CD8-positive, alpha-beta memory T cell (primary cell): ENCODE measurements at places on chromosomes 4 and X.

DNA sequence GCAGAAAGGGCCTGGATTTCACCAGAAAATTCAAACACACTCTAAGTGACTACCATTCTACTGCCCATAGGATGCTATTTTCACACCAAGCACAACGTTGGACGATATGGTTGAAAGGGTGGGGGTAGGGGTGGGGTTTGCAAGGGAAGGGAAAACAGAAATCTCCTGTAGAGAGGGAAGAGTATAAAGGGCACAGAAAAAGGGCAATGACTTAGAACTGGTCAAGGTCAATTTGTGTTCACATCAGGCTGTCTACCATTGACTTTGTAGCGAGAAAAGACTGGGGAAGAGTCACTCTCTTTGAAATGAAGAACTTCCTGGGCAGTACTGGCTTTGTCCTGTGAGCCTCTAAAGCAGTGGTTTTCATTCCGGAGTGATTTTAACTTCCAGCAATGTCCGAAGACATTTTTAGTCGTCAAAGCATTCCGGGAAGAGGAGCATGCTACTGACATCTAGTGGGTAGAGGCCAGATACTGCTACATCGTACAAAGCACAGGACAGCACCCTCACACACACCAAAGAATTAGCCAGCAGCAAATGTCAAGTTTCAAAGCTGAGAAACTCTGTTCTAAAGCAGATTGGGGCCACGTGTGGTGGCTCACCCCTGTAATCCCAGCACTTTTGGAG is 48.4 kb upstream of the SLC7A3 start:
- no peak overlapping the region for H3K4me3 ChIP-seq
- no peak overlapping the region for H3K27ac ChIP-seq
- no peaks in the 10 kb centered on the region for H3K27me3 ChIP-seq
- DNase-seq: no peak
- no peaks in the 10 kb centered on the region for H3K4me1 ChIP-seq
- no peaks in the 10 kb centered on the region for H3K36me3 ChIP-seq

GRCh38 chr4:55173580-55173979 is 48.2 kb upstream of the KDR start:
- H3K36me3 ChIP-seq: no peaks in the 10 kb centered on the region
- no peak for DNase-seq
- no peaks in the 10 kb centered on the region for H3K27me3 ChIP-seq
- H3K4me1 ChIP-seq: no peaks in the 10 kb centered on the region
- no peak overlapping the region for H3K27ac ChIP-seq

- H3K4me1 ChIP-seq: peaks cover 8% of the 10 kb centered on the region
- no peaks in the 10 kb centered on the region for H3K36me3 ChIP-seq
- H3K27me3 ChIP-seq: no peaks in the 10 kb centered on the region
- H3K27ac ChIP-seq: no peak overlapping the region
- H3K4me3 ChIP-seq: no peak overlapping the region
Measured at GRCh38 chrX:80806557-80806956, 3.1 kb downstream of the BRWD3 start.

GRCh38 chr4:129064717-129065116 is 28.6 kb downstream of the SCLT1 start:
- H3K27me3 ChIP-seq: no peaks in the 10 kb centered on the region
- no peaks in the 10 kb centered on the region for H3K4me1 ChIP-seq
- peaks cover 8% of the 10 kb centered on the region for H3K36me3 ChIP-seq
- DNase-seq: no peak
- no peak overlapping the region for H3K27ac ChIP-seq
- no peak overlapping the region for H3K4me3 ChIP-seq

DNA sequence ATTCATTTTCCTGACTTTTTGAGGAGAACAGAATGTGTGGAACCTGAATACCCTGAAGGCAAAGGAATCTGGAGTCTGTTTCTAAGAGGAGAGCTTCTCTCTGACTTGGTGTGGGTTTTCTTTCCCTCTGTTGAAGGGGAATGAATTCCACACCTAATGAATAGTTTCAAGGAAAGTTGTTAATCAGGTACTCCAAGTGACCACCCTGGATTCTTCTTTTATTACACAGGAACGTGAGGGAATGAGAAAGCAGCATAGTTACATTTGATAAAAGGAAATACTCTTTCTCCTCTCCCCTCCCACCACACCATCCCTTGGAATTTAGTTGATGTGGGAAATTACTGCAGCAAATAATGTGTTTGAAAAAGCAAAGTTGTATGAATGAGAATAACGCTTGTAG is 29.7 kb downstream of the SLIT2 start:
- no peak overlapping the region for H3K27ac ChIP-seq
- no peaks in the 10 kb centered on the region for H3K4me1 ChIP-seq
- no peaks in the 10 kb centered on the region for H3K36me3 ChIP-seq
- no peak overlapping the region for H3K4me3 ChIP-seq

DNA sequence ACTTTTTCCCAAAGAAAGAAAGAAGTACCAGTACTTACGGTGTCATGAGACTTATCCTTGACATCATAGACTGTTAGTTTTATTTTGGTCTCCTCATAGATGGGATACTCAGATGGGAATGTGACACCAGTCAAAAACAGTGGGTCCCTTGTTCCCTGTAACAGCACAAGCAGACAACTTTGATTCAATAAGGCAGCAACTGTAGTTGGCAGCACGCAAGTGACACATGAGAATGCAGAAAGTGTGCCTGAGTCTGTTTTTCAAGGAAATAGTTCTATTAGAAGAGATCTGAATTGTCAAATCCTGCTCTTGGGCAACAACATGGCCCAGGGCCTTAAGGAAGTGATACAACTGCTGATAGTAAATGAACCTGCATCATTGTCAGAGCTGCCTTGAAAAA is 443.2 kb downstream of the INPP4B start:
- no peaks in the 10 kb centered on the region for H3K36me3 ChIP-seq
- H3K27ac ChIP-seq: peak overlapping the region; percentile 28
- H3K27me3 ChIP-seq: no peaks in the 10 kb centered on the region
- peak overlapping the region; percentile 73 for H3K4me3 ChIP-seq

- H3K36me3 ChIP-seq: no peaks in the 10 kb centered on the region
- H3K27ac ChIP-seq: no peak overlapping the region
- H3K27me3 ChIP-seq: no peaks in the 10 kb centered on the region
- peak; percentile 30 for DNase-seq
- H3K4me1 ChIP-seq: peaks cover 8% of the 10 kb centered on the region
Measured at GRCh38 chr4:183721207-183722081, 62.4 kb downstream of the TRAPPC11 start.

DNA sequence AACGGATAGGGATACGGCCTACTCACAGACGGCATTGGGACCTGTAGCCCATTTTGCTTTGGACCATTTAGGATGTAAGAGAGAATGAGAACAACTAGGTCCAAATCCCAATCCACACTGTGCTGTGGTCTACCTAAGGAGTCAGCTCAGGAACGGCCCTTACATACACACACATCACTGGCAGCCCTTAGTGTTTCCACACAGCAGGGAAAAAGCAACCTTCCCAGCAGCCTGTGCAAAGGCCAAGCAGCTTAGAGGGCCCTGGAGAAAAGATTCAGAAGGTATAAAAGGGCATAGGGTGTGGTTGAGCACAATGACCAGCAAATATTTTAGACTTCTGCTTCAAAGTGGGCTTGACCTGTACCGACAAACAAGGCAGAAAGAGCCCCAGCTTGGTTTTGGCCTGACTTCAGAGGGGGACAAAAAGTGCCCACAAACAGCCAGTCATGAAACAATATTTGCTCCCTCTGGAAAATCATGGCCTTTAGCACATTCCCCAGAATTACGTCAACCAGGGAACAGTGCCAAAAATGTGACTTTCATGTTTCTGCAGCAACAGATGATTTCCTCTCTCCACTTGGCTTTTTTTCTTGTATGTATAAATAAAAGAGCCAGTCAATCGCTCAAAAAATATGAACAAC is 359.5 kb upstream of the FGF16 start:
- no peaks in the 10 kb centered on the region for H3K36me3 ChIP-seq
- no peaks in the 10 kb centered on the region for H3K4me1 ChIP-seq
- no peaks in the 10 kb centered on the region for H3K27me3 ChIP-seq
- H3K27ac ChIP-seq: no peak overlapping the region
- DNase-seq: no peak
- no peak overlapping the region for H3K4me3 ChIP-seq

DNA sequence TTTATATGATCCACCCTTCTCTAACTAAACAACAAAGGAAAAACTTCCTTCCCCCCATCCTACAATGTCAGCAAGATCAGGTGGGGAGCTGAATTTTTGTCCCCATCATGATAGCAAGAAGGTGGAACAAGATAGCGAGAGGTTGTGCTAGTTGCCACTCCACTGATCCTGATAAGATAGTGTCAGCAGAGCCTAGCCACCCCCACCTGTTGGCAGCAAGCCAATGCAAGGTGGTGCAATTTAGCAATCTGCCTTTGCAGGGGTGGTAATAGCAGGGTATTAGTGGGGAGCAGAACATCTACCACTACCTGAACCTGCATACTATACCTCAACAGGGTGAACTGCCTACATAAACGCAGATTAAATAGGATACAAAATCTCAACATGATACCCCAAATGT is 80.2 kb upstream of the MAMLD1 start:
- no peak overlapping the region for H3K4me3 ChIP-seq
- no peaks in the 10 kb centered on the region for H3K4me1 ChIP-seq
- no peaks in the 10 kb centered on the region for H3K36me3 ChIP-seq
- DNase-seq: no peak
- H3K27me3 ChIP-seq: no peaks in the 10 kb centered on the region

- H3K27me3 ChIP-seq: no peaks in the 10 kb centered on the region
- H3K27ac ChIP-seq: no peak overlapping the region
- no peaks in the 10 kb centered on the region for H3K4me1 ChIP-seq
- no peak for DNase-seq
- H3K36me3 ChIP-seq: no peaks in the 10 kb centered on the region
Measured at GRCh38 chr4:99572527-99573240, 1.9 kb upstream of the MTTP start.

- H3K4me1 ChIP-seq: peaks cover 19% of the 10 kb centered on the region
- H3K4me3 ChIP-seq: no peak overlapping the region
- H3K27ac ChIP-seq: no peak overlapping the region
- no peaks in the 10 kb centered on the region for H3K27me3 ChIP-seq
Measured at GRCh38 chr4:38610521-38610920, 53.5 kb upstream of the KLF3 start.

DNA sequence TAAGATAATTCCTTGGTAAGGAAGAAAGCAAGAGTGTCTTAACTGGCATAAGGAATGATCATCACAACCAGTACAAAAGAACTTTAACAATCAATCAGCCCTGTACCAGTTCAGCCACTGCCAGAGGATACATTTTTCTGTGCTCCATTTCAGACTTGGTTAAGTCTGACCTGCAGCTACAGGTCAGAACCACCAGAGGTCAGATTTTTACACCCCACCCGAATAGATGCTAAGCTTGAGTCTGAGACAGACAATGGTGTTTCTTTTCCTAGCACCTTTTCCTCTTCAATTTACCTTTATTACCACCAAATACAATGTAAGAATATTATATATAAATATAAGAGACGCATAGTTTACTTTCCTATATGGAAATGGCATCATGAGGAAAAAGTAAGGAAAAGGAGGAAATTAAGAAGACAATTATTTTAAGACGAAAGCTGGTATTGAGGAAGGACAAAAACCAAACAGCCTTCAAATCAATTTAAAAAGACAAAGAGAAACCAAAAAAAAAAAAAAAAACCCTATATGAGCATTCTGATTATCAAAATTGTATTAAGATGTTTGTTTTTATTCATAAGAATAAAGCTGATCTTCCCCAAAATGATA is 215.3 kb upstream of the TTC29 start:
- no peaks in the 10 kb centered on the region for H3K4me1 ChIP-seq
- DNase-seq: no peak
- no peak overlapping the region for H3K4me3 ChIP-seq
- peaks cover 5% of the 10 kb centered on the region for H3K27me3 ChIP-seq
- H3K36me3 ChIP-seq: no peaks in the 10 kb centered on the region
- no peak overlapping the region for H3K27ac ChIP-seq

GRCh38 chrX:74349387-74349786 is 45.4 kb downstream of the ZCCHC13 start:
- H3K36me3 ChIP-seq: no peaks in the 10 kb centered on the region
- no peaks in the 10 kb centered on the region for H3K4me1 ChIP-seq
- no peaks in the 10 kb centered on the region for H3K27me3 ChIP-seq
- DNase-seq: no peak
- H3K27ac ChIP-seq: no peak overlapping the region

DNA sequence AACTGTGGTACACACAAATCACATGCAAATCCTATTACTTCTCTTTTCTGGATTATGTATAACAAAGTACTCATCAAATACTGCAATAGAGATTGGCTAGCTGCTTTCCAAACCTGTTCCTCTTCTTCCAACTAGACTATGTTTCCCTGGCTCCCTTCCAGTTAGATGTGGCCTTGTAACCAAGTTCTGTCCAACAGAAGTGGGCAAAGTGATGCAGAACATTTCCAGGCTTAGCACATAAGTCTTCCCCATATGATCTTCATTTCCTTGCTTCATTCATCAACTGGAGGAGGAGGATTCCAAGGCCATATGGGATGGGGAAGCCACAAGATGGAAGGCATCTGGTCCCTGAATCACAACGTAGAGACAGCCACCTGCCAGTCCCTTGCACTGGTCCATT is 8.0 kb downstream of the SLC9A7 start:
- no peaks in the 10 kb centered on the region for H3K4me1 ChIP-seq
- DNase-seq: no peak
- no peak overlapping the region for H3K27ac ChIP-seq
- H3K27me3 ChIP-seq: no peaks in the 10 kb centered on the region
- H3K4me3 ChIP-seq: no peak overlapping the region

- H3K4me3 ChIP-seq: no peak within 1 kb of the TSS
- no peaks in the 10 kb centered on the region for H3K36me3 ChIP-seq
- no peaks in the 10 kb centered on the region for H3K4me1 ChIP-seq
- peaks cover 6% of the 10 kb centered on the region for H3K27me3 ChIP-seq
Measured at GRCh38 chr4:30720021-30720660, at the start of gene PCDH7. TSS of gene PCDH7 (plus strand) at chr4:30720369. CDS start at chr4:30721423, 1,054 bp downstream.

DNA sequence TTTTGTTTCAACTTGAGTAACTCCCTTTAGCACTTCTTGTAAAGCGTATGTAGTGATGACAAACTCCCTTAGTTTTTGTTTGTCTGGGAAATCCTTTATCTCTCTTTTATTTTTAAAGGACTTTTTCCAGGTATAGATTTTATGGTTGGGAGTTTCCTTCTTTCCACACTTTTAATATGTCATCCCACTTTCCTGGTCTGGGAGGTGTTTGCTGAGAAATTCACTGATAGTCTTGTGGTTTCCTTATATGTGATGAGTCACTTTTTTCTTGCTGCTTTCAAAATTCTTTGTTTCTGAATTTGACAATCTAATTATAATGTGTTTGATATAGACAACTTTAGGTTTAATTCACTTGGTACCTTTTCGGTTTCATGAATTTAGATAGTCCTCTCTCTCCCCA is 353.9 kb downstream of the GPAT3 start:
- H3K4me3 ChIP-seq: no peak overlapping the region
- H3K27ac ChIP-seq: no peak overlapping the region
- DNase-seq: no peak
- H3K36me3 ChIP-seq: no peaks in the 10 kb centered on the region
- no peaks in the 10 kb centered on the region for H3K4me1 ChIP-seq

- no peak overlapping the region for H3K4me3 ChIP-seq
- no peaks in the 10 kb centered on the region for H3K27me3 ChIP-seq
- peaks cover 5% of the 10 kb centered on the region for H3K4me1 ChIP-seq
- no peaks in the 10 kb centered on the region for H3K36me3 ChIP-seq
- no peak overlapping the region for H3K27ac ChIP-seq
- no peak for DNase-seq
Measured at GRCh38 chrX:48966796-48967579, 4.7 kb downstream of the KCND1 start.
